ENCODE measurements at places on chromosomes 16 and 17. TPM values are rescaled to one million over a fixed set of nuclear protein-coding genes. Genes with fewer than 3 reads are reported as not detected.

GRCh38 chr16:27195941-27196595 lies 7.3 kb upstream of the KDM8 start:
- DNase-seq = no peak

DNA sequence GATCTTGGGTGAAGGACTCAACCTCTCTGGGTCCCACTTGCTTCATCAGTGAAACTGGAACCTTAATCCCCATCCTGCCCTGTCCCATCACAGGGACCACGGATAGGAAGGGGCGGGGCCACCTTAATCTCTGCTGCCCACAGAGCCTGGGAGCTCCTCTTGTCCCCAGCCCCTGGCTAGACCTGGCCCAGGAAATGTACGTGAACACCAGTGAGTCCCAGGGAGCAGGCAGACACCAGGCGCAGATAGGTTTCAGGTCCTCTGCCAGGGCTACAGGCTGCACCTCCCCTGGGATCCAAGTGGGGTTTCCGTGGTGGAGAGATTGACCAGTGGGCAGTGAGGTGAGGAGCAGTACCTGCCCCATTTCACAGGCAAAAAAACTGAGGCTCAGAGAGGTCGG lies 21.0 kb downstream of the RAB11FIP4 start:
- peak; percentile 74 for DNase-seq

- no peak for DNase-seq
Observed at GRCh38 chr16:10252155-10252554, 69.9 kb upstream of the GRIN2A start.

TLCD1 gene
- total RNA-seq = 2.2 TPM

GRCh38 chr16:75193730-75194444 lies 13.1 kb downstream of the CTRB2 start:
- DNase-seq = peak; percentile 69

DNA sequence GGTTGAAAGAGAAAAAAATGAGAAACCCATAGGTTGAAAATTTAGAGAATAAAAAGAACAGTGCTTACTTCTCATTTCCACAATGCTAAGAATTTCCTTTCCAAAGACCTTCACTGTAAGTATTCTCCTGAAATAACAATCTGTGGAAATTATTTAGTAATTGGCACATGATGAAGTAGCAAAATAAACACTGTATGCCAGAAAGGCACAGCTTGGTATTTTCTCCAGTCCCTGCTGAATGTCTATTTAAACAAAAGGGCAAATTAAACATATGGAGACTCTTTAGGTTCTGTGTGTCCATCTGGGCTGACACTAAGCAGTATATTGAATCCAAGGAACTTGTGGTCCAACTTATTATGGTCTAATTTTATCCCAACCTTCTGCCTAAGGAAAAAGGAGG lies 46.1 kb downstream of the CHCT1 start:
- DNase-seq = no peak

RUNDC3A gene
- not detected for total RNA-seq

TMEM100 gene
- 11.8 TPM for total RNA-seq
